ENCODE measurements at places on chromosomes 5 and 9.

DNA sequence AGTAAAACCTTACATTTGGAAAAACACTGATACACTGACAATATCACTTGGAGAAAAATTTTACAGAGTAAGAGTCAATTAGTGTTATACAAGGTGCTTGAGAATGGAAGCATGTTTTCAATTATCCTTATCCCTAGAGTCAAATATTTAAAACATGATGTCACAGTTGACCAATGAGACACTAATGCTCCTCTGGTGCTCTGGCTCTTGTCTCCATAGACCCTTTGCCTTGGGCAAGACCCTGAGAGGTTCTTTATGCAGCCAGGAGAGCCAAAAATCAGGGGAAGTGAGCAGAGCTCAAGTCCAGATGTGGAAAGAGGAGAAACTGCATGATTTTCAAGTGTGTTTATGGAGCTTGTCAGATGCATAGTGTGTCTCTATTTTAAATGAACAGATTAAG is 153.9 kb downstream of the MARCHF11 start:
- DNase-seq: no peak

DNA sequence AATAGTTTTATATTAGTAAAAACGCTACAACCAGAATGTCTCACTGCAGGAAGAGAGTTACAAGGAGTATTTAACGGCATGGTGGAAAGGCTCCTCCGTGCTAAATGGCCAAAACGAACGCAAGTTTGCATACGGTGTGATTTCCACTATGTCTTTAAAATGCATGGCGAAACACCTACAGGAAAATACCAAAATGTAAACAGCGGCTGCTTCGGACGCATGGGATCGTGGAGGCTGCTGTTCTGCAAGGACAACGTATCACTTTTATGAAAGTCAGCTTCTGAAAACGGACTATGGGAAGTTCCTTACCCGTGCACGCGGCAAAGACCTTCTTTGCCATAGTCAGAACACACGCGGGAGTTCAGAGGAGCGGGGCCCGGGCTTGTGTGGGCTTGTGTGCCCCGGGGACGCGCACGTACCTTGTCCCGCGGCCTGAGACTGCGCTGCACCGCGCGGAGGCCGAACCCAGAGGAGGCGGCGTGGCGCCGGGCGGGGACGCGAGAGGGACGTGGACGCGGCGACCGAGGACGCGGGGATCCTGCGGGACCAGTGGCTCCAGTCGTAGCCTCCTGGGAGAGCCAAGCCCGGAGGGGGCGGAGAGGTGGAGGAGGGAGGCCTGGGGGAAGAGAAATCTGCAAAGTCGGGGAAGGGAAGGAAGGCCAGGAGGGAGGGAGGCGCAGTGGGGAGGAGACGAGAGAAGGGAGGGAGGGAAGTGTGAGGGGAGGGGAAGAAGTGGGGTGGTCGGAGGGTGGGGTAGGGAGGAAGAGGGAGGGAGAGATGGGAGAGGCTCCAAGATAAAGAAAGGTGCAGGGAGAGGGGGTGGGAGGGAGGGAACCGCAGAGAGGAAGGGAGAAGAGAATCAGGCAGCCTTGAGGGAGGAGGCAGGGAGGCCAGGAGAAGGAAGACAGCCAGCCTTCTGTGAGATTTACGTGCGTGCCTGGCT is at the start of gene CMBL:
CMBL (minus strand) TSS at position 697 of the 943 bp plus-strand sequence. CDS start 17,140 bp downstream, outside the sequence.
- no peak for DNase-seq

GRCh38 chr5:76083555-76084495 is 642 bp downstream of the SV2C start:
- no peak for DNase-seq

DNA sequence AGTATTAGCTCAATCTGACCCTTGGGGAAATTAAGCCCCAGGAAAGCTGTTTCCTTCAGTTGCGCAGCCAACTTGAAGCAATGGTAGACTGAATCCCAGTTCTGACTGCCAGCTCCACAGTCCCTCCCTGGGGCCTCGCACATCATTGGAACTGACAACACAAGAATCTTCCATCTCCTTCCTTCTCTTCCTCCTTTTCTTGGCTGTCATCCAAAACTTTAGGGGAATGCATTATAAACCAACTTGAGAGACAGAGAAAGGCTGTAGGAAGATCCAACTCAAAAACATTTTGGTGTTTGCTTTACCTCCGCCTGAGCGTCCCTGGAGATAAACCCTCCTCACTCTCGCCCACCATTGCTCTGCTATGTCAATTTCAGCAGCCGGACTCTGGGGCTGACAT is 16.6 kb downstream of the KCNIP1 start:
- DNase-seq: no peak

- no peak for DNase-seq
These were observed 11.5 kb downstream of the EGFL7 start for GRCh38 chr9:136673975-136674785.

GRCh38 chr9:90778746-90779145 is 22.9 kb upstream of the SYK start:
- no peak for DNase-seq

DNA sequence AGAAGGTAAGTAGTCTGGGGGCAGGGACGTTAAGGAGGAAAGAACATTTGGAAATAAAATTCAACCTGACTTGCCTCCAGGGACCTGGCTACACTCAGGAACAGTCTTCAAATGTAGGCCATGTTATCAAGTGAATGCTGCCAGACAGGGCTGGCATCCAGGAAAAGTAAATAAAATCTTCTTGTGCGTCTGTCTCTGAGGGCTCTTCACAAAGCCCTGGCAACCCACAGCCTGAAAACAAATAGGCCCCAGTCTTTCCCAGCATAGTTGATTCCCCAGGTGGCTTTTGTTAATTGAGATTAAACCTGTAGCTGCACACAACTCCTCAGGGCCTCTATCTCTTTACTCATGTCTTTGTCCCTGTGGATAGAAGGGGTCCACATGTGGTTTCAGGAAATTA is 55.4 kb downstream of the STK32A start:
- no peak for DNase-seq

GRCh38 chr5:44933686-44934085 is 124.9 kb downstream of the MRPS30 start:
- no peak for DNase-seq

Measured in C1 segment of cervical spinal cord (tissue), 14 donors.